ENCODE measurements at places on chromosomes 7 and 10.

GRCh38 chr7:157460721-157461120, 123.9 kb downstream of the DNAJB6 start:
- no peak for DNase-seq

DNA sequence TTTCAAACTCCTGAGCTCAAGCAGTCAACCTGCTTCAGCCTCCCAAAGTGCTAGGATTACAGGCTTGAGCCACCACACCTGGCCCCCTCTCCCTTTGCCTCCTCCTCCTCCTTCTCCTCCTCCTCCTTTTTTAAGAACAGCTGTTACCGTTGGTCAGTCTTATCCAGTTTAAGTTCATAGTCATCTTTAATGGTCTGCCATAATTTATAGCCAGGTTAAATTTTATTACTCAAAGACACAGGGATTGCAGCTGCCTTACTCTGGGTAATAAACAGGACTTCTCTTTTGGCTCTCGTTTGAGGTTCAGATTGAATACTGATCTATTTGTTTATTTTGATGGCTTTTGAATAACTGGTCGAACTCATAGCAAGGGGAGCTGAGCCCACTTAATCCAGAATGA, 35.2 kb downstream of the ATOH7 start:
- DNase-seq: no peak

- DNase-seq: no peak
Measured at GRCh38 chr7:48962821-48963505, 38.6 kb downstream of the CDC14C start.

- DNase-seq: peak; percentile 67
Measured at GRCh38 chr10:102643336-102644065, 778 bp upstream of the TRIM8 start.

- no peak for DNase-seq
Measured at GRCh38 chr7:134452991-134453473, 5.9 kb downstream of the AKR1B1 start.

DNA sequence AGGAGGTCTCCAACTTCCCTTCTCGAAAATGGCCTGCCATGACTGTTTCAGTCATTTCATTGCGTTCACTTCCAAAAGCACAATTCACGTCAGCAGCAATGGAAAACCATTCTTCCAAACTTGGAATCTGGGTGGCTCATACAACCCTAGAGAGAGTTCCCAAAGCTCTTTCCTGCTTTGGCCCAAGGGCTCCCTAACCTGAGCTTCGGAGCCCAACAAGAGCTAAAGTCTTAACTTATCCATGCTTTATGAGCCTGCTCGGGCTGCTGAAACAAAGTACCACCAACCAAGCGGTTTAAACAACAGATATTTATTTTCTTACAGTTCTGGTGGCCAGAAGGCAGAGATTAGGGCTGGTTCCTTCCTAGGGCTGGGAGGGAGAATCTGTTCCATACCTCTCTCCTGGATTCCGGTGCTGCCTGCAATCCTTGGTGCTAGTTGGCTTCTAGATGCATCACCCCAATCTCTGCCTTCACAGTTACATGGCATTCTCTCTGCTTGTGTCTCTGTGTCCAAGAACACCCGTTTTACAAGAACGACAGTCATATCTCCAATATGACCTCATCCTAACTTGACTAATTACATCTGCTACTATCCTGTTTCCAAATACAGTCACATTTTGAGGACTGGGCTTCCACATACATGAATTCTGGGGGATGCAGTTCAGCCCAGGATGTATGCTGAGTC, 33.5 kb downstream of the CAMK2B start:
- DNase-seq: no peak

DNA sequence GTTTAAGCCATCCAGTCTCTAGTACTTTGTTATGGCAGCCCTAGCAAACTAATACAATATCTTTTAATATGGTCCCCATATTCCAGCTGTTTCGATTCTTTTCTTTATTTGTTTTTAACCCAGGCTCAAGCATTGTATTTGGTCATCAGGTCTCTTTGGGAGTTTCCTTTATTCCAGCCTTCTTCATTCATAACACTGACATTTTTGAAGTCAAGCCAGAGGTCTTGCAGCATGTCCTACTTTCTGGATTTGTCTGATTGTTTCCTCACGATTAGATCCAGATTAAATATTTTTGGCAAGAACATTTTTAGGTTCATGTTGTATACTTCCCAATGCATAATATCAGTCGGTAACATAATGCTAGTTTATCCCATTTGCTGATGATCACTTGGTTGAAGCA, 11.8 kb downstream of the SLC25A13 start:
- peak; percentile 19 for DNase-seq

DNA sequence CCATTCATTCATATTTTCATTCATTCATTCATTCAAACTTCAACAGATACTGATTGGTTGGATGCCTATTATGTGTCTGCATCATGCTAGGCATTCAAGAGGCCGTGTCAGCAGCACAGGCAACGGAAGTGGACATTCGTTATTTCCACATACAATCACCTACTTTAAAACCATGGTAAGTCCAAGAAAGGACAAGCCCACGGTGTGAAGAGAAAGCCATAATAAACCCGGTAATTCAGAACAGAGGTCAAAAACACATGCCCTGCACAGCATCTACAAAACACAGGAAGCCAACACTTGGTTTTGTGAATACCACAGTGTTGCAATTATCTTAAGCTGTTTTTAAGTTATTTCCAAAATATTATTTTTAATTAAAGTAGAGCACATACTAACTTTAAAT, 126.7 kb downstream of the GLI3 start:
- no peak for DNase-seq

- DNase-seq: no peak
Measured at GRCh38 chr7:144786522-144786921, 49.3 kb downstream of the TPK1 start.

GRCh38 chr10:111267673-111268072, 190.8 kb downstream of the ADRA2A start:
- DNase-seq: no peak

DNA sequence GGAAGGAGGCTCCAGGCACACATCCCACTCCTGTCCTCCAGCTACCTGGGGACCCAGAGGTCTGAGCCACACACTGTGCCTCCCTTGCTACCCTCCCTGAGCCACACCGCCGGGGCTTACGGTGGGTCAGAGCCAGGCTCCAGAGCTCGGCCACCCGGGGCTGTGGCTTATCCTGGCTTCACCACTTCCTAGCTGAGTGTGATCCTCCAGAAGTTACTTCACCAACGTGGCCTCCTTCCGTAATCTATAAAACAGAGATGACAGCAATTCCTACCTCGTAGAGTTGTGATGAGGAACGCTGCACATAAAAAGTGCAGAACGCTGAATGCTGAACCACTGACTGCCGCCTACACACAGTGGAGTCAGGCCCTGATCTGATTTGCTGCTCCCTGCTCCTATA, 285.0 kb downstream of the PRPF18 start:
- DNase-seq: no peak

- DNase-seq: no peak
Measured at GRCh38 chr7:157795199-157795598, 458.4 kb downstream of the DNAJB6 start.

GRCh38 chr10:2111965-2112364, 374.6 kb upstream of the ADARB2 start:
- DNase-seq: peak; percentile 1

- no peak for DNase-seq
Measured at GRCh38 chr7:132934017-132934416, 147.9 kb downstream of the CHCHD3 start.

GRCh38 chr10:72248468-72249151, 25.1 kb upstream of the DDIT4 start:
- no peak for DNase-seq

GRCh38 chr7:11191574-11192220, 218.0 kb downstream of the PHF14 start:
- no peak for DNase-seq

- DNase-seq: no peak
Measured at GRCh38 chr7:30965883-30966282, 2.1 kb downstream of the GHRHR start.

- no peak for DNase-seq
Measured at GRCh38 chr7:121796381-121796780, 76.6 kb upstream of the PTPRZ1 start.

GRCh38 chr7:41873741-41874140, 170.9 kb upstream of the INHBA start:
- no peak for DNase-seq

GRCh38 chr7:151652111-151652510, 132.4 kb upstream of the RHEB start:
- DNase-seq: no peak

DNA sequence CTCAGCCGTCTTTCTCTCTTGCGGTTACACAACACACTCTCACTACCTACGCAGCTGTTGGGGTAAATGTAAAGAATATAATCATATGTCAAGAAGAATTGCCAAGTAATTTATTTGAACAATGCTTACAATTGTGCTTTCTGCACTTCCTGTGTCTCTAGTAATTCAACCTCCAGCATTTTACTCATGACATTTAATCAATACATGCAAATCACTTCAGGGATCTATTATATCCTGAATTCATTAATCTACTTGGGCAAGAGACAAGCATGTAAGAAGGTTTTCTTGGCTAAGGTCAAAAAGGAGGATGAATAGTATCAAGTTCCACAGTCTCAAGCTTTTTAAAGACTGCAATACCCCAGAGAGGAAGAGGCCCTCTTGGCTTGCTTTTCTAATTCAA, 562.9 kb upstream of the ADARB2 start:
- DNase-seq: no peak

DNA sequence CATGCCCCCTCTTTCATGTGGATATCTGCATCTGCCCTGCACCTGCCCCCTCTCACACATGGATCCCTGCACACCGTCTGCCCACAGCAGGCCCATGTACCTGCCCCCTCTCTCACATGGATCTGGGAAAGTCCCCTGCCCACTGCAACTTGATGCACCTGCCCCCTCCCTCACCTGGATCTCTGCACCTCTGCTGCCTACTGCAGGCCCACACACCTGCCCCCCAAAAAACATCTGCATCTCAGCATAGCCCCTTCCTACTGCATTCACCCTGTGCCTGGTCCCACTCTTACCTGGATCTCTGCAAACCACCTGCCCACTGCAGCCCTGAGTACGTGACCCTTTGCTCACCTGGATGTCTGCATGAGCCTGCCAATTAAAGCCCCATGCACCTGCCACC, 479.8 kb downstream of the PTPRN2 start:
- DNase-seq: no peak

- no peak for DNase-seq
Measured at GRCh38 chr7:771234-772004, 44.3 kb upstream of the PRKAR1B start.

GRCh38 chr7:107201795-107202450, 33.1 kb downstream of the HBP1 start:
- no peak for DNase-seq

DNA sequence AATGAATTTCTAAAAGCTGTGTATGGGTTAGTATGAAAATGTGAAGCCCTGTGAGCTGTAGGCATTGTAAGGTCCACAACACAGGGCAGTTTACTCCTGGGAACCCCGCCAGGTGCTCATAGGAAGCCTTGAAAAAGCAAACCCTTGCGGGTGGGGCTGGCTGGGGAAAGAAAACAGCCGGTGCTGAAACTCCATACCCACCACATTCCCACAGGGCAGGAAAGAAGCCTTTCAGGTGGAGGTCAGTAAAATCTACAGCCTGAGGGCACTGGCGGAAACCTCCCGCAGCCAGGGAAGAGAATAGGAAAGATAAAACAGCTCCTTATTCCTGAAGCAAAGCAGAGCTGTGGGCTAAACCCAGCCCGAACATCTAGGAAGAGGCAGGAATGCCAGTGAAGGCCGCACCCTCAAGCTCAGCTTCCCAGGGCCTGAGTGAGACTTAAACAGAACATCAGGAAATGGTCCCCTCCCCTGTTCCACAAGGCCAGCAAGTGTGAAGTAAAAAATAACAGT, 34.7 kb downstream of the PODXL start:
- peak; percentile 96 for DNase-seq

DNA sequence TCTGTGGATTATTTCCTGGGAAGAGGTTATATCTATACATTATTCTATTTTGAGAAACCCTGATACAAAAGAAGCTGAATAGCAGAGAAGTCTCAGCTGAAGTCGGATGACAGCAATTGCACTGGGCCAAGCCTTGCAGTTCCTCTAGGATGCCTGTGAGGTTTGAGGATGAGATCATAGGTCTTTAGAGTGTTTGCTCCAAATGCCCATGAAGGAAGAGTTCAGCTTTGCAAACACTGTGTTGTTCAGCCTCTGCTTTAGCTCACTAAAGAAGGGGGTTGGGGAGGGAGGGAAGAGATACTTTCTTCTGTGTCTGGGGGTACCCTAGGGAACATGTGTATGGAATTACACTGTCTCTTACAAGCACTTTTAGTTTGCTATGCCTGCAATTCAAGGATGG, 282.5 kb upstream of the NRP1 start:
- DNase-seq: no peak

DNA sequence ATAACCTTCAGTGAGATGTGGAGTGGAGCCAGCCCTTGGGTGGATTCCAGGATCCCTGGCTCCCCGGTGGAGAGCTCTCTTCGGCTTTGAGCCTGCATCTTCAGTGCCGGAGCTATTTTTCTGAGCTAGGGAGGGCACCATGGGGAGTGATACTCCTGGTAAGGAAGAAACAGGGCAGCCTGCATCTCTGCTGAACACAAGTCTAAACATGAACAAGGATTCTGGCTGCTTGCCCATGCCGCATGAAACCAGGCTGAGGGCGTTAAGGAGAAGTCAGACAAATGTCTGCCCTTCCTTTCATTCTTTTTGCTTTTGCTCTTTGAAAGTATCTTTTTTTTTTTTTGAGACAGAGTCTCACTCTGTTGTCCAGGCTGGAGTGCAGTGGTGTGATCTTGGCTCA, 60.4 kb downstream of the EVX1 start:
- no peak for DNase-seq

GRCh38 chr10:103726637-103727036, 128.7 kb downstream of the SH3PXD2A start:
- DNase-seq: peak; percentile 48

- no peak for DNase-seq
Measured at GRCh38 chr7:74028321-74028838, 407 bp downstream of the ELN start.

GRCh38 chr7:145497911-145498525, 618.6 kb upstream of the CNTNAP2 start:
- DNase-seq: no peak

DNA sequence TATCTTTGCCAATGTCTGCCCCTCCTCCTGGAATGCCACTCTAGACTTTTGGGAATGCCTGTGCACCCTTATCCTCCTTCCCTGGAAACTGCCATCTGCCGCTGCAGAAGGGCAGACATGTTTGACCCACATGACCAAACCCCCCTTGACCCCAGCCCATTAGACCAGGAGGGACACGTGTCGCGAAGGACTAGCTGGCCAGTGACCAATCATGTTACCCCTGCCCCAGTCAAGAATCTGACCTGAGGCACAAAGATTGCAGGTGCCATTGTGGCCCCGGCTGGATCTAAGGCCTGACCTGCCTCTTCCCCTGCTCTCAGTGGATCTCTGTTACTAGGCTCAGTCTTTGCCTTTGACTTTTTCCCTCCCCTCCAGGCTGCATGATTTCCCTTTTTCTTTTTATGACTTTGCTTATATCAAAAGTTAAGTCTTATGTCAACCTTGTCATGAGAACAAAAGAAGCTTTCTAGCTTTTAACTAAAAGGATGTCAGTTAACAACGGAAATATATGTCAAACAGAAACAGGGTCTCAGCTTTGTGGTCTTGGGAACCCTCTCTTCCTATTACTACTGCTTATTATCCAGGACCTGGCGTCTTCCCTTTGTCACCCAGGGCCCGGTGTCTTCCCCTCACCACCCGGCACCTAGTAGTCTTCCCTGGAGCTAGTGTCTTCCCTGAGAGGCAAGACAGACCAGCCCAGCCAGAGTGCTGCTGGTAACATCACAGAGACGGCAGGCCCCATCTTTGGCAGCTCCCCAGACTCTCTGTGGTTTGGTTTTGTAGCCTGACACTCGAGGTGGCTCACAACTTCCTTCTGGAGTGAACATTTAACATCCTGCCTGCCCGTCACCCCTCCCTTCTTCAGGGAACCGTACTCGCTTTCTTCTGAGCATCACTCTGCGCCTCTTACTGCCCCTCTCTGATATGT, 24.4 kb upstream of the PPIF start:
- DNase-seq: peak; percentile 32
